Right renal cortex interstitium (tissue), 3 donors: ENCODE measurements at places on chromosomes 12 and 14.
A peak's percentile ranks its signal among the peaks of the same experiment; 100 is the strongest.

GRCh38 chr12:113134521-113134951 is 1.0 kb downstream of the RASAL1 start:
- DNase-seq: no peak

- no peak for DNase-seq
These were observed 23.2 kb downstream of the BORCS5 start for GRCh38 chr12:12379831-12380730.

DNA sequence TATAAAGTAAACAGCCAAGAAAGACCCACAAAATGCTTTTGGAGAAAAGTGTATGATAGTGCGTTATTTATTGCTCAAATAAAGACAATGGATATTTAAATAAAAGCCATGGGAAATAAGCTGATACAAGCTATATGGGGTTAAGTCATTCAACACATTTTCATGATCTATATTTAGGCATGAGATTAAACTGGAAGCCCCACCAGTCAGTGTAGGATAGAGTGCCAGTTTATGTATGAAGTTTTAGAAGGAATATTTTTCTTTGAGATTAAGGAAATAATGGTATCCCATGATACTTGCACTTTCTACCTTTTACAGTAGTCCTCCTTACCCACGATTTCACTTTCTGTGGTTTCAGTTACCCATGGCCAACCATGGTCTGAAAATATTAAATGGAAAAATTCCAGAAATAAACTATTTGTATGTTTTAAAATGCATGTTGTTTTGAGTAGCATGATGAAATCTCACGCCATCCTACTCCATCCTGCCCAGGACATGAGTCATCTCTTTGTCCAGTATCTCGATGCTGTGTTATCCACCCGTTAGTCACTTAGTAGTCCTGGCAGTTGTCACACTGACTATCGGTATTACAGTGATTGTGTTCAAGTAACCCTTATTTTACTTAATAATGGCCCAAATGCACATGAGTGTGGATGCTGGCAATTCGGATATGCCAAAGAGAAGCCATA is 22.3 kb downstream of the SYT1 start:
- no peak for DNase-seq

DNA sequence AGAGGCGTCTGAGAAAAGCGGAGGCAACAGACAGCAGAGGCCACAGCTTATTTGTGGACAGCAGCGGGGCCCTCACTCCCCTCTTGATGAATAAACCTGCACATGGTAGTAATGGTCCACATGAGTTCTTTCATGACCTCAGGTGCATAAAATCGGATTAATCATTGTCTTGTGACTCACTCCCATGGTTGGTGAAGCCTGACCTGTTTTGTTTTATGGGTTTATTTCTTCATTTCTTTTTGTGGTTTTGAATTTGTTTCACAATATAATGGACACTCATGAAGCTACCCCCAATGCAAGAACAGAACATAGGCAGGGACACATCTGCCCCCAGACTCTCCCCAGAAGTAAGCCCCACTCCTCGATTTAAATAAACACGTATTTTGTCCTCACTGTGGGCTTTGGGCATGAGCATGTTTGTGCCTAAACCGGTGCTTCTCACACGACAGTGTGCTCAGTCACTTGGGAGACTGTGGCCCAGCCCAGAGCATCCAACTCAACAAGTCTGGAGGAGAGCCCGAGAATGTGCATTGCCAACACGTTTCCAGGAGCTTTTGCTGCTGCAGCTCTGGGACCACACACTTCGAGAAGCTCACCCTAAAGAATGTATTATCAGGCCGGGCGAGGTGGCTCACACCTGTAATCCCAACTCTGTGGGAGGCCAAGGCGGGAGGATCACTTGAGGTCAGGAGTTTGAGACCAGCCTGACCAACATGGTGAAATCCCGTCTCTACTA is 116.1 kb downstream of the SCARB1 start:
- DNase-seq: no peak

GRCh38 chr12:115811929-115812328 is 465.6 kb downstream of the MED13L start:
- no peak for DNase-seq

GRCh38 chr12:55922126-55922525 is 5.6 kb downstream of the PYM1 start:
- DNase-seq: no peak

- DNase-seq: no peak
These were observed 287.1 kb upstream of the SRRM4 start for GRCh38 chr12:118694128-118694775.

DNA sequence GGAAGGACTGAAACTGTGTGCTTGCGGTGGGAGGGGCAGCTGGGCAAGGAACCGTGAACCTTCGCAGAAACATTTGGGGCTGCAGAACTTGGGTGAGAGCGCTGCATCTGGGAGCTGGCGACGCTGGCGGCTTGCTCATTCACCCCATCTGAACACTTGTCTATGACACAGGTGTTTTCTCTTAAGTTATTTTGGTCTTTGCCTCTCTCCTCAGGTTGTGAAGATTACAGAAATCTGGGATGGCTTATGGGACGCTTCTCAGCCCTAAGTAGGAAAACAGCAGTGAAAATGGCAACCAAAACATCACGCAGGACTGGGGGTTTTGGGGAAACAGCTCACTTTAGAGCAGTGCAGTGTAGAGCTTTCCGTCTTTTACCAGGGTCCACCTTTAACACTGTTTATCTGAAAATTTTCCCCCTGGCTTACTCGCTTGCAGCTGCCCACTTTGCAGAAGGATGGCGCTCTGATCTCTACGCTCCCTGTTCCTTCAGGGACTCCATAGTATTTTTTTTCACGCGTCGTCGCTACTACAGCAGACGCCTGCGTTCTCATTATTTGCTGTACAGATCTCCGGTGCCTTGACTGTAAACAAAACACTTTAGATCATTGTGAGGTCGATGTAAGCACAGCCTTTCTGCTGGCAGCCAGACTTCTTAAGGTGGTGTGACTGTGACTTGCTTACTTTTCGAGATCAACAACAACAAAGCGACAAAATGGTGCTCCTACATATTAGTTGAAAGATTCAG is 2.7 kb upstream of the CDKN1B start:
- no peak for DNase-seq

DNA sequence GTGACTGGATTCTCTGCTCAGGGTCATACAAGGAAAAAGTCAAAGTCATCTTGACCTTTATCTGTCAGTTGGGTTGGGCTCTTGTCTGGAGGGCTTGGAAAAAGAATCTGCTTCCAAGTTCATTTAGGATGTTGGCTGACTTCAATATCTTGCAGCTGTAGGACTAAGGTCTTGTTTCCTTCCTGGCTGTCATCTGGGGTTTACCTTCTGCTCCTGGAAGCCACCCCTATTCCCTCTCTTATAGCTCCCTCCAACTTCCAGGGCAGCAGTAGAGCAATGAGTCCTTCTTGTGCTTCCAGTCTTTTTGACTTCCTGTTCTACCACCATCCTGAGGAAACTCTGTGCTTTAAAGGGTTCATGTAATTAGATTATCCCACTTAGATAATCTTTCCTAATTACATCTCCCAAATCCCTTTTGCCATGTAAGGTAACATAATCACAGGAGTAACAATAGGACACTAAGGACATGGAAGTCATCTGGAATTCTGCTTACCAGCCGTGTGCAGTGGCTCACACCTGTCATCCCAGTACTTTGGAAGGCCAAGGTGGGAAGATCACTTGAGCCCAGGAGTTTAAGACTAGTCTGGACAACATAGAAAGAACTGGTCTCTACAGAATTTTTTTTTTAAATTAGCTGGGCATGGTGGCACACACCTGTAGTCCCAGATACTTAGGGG is 170.7 kb upstream of the KITLG start:
- DNase-seq: no peak

DNA sequence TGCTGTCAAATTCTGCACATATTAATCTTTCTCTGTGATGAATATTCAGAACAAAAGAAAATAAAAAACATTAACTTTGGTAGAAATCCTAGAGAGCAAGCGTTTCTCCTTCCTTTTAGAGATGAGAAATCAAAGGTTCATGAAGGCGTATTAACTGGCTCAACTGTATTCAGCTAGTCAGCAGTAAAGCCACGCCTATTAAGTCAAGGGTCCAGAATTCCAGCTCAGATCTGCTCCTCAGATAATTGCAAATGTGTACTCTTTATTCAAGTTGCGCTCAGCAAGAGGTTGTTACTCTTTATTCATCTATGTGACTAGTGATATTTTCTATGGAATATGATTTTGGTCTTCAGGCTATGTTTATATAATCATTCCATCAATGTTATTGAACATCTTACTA is 13.1 kb upstream of the POC1B start:
- DNase-seq: no peak

DNA sequence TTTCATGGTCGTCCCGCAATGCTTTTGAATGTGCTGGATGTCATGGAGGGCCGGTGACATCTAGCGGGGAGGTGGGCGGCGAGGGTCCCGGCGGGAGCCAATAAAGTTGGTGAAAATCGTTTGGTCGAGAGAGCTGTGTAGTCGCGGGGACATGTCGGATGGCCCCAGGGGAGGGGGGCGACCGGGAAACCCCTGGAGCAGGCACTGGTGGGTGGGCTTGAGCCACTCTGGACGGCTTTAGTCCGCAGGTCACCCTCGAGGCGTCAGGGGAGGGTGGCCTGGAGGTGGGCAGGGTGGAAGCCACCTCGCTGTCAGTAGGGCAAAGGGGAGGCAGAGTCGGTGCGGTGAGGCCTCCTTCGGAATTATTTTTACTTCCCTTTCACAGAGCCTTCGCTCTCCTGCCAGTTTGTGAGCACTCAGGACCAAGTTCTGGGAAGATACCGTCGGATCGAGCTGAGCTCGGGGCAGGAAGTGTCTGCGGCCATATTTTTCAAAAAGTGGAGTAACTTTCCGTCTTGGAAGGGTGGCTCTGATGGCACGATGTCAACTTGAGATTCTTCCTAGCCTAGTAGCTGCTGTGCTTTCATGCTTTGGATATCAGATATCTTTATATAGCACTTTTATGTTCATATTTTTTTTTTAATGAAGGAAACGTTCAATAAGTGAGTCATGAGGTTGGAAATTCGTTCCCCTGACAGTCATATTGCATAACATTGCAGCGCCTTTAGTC is 28.2 kb downstream of the WBP11 start:
- DNase-seq: no peak

DNA sequence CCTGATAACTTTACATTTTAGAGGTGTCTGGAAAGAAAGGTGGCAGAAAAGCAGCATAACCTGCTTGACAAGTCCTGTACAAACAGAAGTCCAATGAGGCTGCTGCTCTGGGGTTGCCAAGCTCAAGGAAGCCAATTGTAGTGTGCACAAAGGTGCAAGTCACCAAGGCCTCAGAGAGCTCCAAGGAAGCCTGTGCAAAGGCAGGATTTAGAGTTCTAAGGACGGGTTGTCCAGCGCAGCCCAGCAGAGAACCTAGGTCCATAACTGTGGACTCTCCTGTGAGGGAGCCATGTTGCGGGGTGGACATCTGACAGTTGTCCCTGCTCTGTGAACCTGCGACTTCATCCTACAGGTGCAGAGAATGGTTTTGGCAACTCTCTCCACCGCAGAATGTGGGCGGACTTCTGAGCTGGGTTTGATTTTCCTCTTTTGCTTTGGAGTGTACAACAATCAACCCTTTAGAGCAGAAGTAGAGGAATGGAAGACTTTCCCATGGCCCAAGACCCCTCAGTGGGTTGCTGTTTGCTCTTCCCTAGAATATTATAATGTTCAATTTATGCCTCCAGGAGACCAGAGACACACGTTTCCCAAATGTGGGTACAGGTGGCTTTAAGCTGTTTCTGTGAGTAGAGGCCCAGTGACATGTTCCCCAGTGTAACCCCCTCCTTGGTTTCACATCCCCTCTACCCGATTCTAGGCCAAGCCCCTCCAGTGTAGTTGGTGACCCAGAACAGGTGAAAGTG is 81.0 kb downstream of the ETV6 start:
- no peak for DNase-seq

GRCh38 chr14:62247266-62247665 is 485.0 kb downstream of the SNAPC1 start:
- DNase-seq: no peak

GRCh38 chr12:93460003-93460402 is 7.3 kb upstream of the MRPL42 start:
- no peak for DNase-seq

GRCh38 chr12:89783359-89784060 is 74.9 kb upstream of the ATP2B1 start:
- no peak for DNase-seq

- DNase-seq: no peak
These were observed 38.8 kb downstream of the NOPCHAP1 start for GRCh38 chr12:105024928-105025327.

- no peak for DNase-seq
These were observed 59.6 kb upstream of the EEA1 start for GRCh38 chr12:92988622-92989130.

DNA sequence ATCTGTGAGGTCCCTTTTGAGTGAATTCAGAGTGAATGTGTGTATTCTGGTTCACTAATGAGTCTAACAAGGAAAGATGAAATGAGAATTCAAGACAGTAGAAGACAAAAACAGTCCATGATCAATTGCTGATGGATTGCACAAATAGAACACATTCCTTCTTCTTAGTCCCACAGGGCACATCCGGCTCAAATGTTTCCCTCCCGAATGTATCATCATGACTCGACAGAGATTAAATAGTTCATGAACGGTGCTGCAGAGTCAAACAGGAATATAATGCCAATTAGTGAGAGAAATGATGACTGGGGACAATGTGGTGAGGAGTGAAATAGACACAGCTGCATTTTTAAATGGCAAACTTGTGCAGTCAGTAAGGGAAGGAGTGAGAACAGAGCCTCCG is 11.5 kb upstream of the SFSWAP start:
- no peak for DNase-seq

DNA sequence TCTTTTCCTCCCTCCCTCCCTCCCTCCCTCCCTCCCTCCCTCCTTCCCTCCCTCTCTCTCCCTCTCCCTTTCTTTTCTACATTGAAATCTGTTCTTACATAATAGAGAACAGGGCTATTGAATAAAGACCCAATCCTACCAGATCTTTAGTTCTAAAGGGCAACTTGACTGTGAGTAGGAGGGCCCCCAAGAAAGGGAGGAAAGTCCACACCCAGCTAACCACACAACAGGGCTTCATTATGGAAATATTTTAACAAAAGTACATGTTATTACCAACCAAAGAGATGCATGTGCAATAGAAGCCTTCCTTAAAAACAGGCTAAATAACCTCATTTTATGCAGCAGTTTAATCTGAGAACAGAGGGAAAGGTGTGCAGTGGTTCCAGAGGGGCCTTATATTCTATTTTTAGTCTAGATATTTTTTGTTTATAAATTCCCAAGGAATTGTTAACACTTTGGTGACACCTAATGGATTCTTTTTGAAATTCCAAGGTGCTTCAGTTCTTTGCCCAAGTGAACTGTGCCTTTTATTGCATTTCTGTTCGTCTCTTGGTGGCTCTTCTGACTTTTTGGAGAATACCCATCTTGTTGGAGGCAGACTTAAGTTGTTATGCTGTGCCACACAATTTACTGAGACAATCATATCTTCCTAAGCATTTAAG is 63.0 kb downstream of the GNS start:
- DNase-seq: no peak

- DNase-seq: no peak
These were observed 42.2 kb upstream of the KTN1 start for GRCh38 chr14:55537782-55538181.

DNA sequence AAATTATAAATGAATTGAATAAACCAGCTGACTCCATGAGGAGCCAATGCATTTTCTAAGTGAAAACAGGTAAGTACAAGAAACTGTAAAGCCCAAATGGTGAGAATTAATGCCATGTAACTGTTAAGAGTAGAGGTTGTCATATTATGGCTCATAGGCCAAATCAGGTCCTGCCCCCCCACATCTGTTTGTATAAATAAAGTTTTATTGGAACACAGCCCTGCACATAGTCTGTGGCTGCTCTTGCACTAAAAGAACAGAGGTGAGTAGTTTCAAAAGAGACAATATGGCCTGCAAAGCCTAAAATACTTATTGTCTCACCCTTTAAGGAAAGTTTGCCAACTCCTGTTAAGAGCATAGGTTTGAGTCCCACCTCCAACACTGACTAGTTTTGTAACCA is 140.5 kb upstream of the SRRM4 start:
- DNase-seq: no peak

- peak; percentile 78 for DNase-seq
These were observed at the start of gene SALL2 for GRCh38 chr14:21525962-21526671. Gene SALL2, minus strand, starts transcription at chr14:21526346. Its CDS starts 219 bp downstream, at chr14:21526127.
